ENCODE measurements at places on chromosomes 12 and 14.
A peak's percentile ranks its signal among the peaks of the same experiment; 100 is the strongest.

DNA sequence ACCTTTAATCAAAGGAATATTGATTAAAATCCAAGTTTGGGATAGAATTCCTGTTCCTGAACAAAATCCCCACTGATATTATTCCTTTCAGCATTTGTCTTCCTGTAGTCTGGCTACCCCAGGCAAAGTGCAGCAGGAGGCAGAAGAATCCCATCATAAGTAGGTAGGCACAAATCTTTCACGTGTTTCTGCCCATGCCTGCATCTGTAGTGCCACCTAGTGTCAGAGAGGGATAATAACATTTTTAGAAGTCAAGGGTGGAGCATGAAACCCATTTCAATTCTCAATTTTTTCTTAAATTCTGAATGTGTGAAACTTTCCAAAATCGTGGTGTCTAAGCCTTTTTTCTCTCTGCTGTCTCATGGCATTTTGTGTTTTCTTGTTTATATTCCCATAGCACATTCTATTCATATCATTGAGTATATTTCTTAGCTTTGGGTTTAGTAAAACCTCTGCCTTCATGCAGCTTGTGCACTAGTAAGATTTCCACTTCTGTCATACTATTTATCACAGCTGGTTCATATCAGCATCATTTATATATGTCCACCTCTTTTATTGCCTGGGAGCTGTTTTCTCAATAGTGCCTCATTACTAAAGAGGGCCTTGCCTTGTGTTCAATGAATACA, 47.8 kb upstream of the RERG start:
- no peak for DNase-seq

DNA sequence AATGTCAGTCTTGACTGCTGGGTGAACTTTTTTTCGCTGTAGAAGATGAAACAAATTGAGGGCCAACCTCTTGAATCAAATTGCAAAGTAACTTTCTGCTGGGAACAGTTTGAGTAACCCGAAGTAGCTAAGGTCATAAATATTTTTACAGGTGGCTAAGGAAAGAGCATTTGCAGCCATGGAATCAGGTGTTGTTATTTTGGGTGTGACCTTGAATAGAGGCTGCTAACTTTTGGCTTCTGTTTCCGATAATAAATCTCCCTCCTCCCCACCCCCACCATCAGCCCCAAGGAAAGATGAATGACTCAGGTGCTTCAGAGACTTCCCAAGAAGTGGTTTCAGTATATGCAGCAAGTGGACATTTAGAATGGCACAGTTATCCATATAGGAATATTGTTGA, 571.7 kb downstream of the DIO2 start:
- no peak for DNase-seq

GRCh38 chr14:26606729-26607312, 9.0 kb upstream of the NOVA1 start:
- no peak for DNase-seq

GRCh38 chr14:72646861-72647528, 246.9 kb downstream of the DPF3 start:
- no peak for DNase-seq

- no peak for DNase-seq
Observed at GRCh38 chr12:77891518-77892147, 60.9 kb downstream of the NAV3 start.

DNA sequence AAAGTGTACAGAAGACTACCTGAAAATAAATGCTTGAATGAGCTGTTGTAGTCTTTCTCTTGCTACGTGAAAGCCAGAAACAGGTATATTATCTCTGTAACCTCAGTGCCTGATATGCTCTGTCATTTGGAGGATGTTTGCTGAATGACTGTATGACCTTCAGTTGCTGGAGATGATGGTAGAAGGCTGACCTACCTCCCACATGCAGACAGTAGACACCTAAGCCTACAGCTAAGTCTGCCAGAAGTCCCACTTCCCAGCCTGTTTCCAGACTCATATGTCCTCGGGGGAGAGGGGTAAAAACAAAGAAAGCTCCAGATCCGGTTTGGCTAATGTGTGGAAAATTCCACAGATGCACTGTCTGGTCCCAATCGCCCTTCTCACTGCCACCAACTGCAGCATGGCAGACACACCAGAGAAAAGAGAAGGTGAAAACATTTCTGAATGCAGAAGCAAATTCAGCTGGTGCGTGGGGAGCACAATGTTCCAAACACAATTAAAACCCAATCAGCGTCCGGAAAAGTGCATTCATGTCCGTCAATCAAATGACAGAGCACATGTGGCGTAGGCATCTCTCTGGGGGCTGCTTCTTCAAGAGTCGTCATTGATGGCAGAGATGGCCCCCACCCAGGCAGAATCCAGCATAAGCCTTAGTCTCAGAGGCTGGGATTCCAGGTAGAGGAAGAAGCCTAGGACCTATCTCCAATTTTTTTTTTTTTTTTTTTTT, 76.3 kb upstream of the TBX3 start:
- DNase-seq, result no peak

DNA sequence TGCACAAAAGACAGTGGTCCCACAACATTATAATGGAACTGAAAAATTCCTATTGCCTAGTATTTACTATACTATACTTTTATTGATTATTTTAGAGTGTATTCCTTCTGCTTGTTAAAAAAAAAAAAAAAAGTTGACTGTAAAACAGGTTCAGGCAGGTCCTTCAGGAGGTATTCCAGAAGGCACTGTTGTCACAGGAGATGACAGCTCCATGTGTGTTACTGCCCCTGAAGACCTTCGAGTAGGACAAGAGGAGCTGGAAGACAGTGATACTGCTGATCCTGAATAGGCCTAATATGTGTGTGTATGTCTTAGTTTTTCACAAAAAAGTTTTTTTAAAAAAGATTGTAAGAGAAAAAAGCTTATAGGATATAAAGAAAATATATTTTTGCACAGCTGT, 12.3 kb downstream of the UBE2N start:
- DNase-seq, result no peak

- no peak for DNase-seq
Observed at GRCh38 chr12:124401704-124402221, 106.9 kb downstream of the RFLNA start.

- no peak for DNase-seq
Observed at GRCh38 chr12:114168061-114168460, 201.9 kb upstream of the RBM19 start.

GRCh38 chr14:101547107-101547738, 14.1 kb upstream of the DIO3 start:
- no peak for DNase-seq

GRCh38 chr12:42728287-42728686, 138.7 kb upstream of the PRICKLE1 start:
- DNase-seq, result no peak

DNA sequence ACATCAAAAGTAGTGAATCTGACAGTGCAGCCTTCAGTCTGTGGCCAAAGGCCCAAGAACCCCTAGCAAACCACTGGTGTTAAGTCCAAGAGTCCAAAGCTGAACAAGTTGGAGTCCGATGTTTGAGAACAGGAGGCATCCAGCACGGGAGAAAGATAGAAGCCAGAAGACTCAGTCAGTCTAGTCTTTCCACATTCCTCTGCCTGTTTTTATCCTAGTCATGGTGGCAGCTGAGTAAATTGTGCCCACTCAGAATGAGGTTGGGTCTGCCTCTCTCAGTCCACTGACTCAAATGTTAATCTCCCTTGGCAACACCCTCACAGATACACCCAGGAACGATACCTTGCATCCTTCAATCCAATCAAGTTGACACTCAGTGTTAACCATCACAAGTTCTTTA, 1255.4 kb downstream of the LRFN5 start:
- DNase-seq, result no peak

DNA sequence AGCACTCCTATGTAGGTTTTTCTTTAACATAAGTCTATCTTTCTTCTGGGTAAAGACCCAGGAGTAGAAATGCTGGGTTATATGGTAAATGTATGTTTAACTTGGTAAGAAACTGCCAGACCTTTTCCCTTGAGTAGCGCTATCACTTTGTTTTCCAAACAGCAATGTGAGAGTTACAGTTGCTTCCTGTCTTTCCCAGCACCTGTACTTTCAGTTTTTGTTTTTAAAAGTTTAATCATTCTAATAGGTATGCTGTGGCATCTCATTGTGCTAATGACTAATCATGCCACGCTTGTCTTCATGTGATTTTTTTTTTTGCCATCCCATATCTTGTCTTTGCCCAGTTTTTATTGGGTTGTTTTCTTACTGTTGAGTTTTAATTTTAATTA, 28.1 kb downstream of the GIT2 start:
- DNase-seq, result no peak

DNA sequence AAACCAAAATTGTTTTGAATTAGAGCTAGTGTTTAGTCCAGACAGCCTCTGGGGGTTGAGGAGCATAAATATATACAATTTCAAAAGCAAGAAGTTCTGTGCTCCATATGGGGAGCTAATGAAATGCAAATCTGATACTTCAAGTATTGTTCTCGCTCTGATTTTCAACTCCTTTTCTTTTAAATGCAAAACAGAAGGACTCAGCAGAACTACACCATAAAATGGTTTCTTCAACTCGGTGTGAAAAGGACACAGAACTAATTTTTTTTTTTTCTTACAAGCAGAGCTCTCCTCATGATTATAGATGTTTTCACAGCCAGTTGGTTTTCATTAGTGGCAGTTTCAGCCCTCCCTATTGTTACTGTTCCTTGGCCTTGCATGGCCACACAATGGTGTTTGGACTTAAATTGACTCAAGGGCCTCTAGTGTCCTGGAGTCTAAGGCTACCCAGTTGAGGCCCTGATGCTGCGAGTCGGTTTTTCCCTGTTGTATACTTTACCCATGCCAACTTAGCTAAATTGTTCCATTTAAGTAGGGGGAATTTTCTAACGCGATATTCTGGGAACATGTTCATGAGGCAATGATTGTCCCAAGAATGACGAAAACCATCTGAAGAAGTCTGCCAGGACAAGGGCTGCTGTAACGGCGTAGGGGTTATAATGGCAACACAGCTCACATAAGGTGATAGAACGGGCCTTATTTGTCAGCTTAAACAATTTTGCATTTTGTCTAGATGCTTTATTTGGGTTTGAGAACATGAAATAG, 120.3 kb downstream of the GPR135 start:
- DNase-seq, result no peak

GRCh38 chr14:101315802-101316296, 245.4 kb upstream of the DIO3 start:
- no peak for DNase-seq

DNA sequence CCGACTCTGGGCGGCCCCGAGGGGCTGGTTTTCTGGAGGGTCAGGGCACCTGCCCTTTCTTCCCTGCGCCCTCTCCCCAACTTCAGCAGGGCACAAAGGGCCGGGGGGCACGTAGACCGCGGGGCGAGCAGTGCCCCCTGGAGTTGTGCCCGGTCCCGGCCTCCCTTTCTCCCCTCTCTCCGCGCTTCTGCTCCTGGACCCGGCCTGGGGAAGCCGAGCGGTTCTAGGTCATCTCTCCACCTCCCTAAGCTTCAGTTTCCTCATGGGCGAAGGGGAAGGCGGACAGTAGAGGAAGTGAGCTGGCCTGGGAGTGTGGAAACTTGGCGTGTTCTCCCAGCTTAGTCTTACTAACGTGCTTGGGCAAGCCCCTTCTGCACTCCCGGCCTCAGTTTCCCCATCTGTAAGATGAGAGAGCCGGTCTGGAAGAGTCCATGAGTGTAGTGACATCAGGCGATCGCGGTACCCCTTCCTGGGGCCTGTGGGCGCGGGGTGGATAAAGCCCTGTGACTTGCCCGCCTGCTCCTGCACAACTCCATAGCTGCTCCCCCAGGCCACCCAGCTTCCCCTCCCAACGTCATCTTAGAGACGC, 158.6 kb upstream of the PARP11 start:
- DNase-seq, result peak; percentile 15

- DNase-seq, result no peak
Observed at GRCh38 chr14:72478471-72478893, 415.4 kb downstream of the DPF3 start.

GRCh38 chr12:70752327-70752726, 115.1 kb upstream of the PTPRB start:
- no peak for DNase-seq

- DNase-seq, result no peak
Observed at GRCh38 chr14:64857979-64858744, 21.5 kb downstream of the SPTB start.

DNA sequence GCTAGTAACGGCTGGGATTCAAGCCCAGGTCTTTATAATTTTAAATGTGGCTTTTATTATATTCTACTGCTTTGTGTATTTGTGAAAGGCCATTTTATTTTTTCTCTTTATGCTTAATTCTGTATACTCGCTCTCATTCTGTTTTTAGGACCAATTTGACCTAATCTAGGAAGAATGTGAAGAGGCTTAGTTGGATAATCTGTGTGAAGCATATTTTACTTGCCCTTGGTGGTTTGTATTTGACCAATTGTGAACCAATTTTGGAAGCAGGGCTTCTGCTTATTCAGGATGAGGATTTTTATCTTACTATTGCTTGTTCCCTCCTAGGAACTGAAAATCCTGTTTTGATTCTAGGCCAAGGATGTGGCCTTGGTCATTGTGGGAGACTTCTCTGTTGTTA, 113.1 kb downstream of the TTC6 start:
- DNase-seq, result no peak

DNA sequence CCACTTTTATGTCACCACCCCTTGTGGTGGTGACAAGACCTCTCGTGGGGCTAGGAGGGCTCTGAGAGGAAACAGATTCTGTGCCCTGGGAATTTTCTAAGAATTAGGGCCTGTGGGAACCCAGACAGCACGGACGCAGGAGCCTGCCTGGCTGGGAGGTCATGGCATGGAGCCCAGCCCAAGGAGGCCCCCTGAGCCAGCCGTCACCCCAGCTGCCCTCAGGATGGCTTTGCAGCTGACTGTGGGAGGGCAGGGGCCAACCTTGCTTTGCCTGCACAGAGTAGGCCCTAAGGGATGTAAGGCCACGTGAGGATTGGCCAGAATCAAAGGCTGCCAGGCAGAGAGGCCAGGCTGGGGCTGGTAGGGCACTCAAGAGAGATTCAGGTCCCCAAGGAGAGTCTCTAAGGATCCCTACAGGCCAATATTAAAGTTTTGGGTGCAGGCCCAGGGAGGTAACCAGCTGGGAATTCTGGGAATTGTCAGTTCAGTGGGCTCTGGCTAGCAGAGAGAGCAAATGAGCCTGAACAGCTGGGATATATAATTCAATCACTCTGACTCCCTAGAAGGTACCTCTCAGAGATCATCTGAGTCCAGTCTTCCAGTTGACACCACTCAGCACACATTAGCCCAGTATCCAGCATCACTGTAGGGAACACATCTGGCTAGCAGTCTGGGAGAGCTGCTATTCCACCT, 6.4 kb downstream of the LTBP2 start:
- no peak for DNase-seq

DNA sequence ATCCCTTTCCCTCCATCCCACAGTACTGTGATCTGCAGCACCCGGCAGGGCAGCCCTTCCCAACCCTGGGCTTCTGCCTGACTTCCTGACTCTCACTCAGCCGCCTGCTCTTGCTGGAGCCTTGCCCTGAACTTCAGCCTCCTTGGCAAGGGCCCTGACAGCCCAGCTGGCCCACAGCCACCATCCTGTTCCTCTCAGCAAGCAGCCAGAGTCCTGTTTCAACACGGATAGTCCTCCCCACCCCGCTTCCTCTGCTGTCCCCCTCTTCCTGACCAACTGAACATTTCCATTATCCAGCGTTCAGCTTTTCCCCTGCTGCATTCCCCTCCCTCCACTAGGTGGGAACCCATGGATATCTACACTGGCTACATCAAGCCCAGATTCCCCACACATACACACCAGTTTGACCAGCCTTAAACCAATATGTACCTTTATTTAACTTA, 74.0 kb upstream of the MDM1 start:
- DNase-seq, result peak; percentile 93

Measured in heart right ventricle (tissue), 16 donors.